ENCODE measurements at places on chromosomes 3 and 15.
A peak's percentile ranks its signal among the peaks of the same experiment; 100 is the strongest.

DNA sequence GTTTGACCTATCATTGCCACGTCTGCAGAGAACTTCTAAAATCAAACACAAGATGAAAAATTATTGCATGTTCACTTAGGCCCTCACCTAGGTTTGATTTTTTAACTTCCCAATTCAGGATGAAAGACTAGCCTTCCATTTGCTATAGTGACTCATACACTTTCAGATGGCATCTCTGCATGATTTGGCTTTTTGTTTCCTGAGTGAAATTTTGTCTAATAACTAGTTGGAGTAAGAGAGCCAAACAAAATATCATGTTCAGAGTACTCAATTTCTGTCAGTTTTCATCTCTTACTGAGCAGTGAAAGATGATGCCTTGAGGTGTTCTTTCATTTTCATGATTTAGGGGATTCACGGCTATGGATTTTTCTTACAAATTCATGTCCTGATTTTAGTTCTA lies 122.9 kb downstream of the NSUN3 start:
- DNase-seq, result no peak

- no peak for DNase-seq
Observed at GRCh38 chr3:120239644-120240043, 45.4 kb downstream of the GPR156 start.

DNA sequence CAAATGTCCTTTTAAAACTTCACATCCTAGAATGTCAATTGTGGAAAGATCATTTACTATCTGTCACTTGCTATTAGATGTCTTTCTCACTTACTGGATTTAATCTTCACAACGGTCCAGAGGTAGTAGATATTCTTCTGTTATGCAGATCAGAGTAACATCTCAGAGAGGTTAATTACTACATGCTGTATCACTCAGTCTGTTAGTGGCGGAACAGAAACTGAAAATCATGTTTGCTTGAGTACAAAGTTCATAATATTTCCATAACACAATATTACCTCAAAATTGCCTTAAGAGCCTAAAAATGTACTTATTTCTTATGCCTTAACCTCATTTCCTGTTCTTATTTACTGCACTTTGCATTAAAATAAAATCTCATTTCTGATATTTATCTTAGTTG lies 28.6 kb upstream of the GPR149 start:
- no peak for DNase-seq

DNA sequence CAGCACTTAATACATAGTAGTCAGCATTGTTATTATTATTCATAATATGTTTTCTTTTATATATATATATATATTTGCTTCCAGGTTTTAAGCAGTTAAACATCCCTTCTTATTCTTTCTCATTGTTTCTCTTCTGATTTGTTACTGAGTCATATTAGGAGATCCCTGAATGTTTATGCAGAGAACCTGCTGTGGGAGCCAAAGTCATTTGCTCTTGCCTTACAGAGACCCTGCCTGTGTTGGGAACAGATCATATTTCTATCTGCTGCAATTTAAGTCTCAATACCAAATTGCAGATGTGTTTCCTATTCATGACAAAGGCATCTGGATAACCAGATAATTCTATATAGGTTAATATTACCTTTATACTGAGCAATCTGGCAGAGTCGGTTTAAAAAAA lies 323.0 kb upstream of the UMPS start:
- DNase-seq, result no peak

GRCh38 chr3:185887066-185887465 lies 50.7 kb downstream of the TRA2B start:
- DNase-seq, result no peak

DNA sequence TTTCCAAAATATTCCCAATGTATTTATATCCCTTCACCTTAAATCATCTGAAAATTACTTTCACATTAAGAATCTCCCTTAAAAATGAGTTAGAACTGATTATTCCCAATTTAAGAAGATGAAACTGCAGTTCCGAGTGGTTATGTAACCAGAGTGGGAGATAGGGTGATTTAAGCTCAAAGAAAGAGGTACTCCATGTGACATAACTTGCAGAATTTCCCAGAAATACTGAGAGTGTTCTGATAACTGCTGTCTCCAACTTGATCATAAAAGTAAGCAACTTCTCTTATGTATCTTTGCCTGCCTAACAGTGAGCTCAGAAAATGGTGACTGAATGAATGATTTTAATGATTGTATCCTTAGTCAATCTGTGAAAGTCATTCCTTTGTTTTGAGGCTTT lies 32.3 kb downstream of the ARRDC4 start:
- DNase-seq, result no peak

GRCh38 chr3:65924762-65925161 lies 114.0 kb downstream of the MAGI1 start:
- no peak for DNase-seq

DNA sequence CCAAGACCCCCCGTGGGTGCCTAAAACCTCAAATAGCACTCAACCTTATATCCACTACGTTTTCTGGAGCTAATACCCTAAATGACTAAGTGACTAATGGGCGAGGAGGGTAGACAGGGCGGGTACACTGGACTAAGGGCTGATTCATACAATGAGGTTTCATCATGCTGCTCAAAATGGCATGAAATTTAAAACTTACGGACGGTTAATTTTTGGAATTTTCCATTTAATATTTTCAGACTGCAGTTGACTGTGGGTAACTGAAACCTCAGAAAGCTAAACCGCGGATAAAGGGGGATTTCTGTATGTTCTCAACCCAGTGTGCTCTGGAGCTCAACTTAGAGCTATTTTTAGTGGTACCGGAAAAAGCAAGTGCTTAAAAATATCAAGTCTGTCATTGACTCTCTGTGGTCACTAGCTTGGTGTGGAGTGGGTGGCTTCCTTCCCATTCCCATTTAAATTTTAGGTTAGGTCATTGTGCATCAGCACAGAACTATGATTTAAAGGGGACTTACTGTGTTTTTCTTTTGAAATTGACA lies 72.9 kb downstream of the LRRC28 start:
- DNase-seq, result peak; percentile 82

DNA sequence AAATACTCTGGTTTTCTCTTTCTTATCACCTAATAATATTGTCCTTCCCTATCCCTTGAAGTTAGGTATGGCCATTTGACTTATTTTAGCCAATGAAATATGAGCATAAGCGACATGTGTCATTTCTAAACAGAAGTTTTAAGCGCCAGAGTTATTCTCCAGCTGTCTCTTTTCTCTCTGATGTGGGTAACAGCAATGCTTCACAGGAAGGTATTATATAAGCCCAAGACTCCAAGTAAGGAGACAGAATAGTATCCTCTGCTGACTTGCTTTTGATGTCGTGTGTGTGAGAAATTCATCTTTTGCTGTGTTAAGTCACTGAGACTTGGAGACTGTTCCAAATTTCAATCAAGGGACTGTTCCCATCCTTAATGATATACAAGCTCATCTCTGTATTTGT lies 224.6 kb upstream of the NECTIN3 start:
- DNase-seq, result no peak

- DNase-seq, result no peak
Observed at GRCh38 chr3:37594873-37595783, 266.6 kb upstream of the CTDSPL start.

- DNase-seq, result no peak
Observed at GRCh38 chr3:30455840-30456239, 150.6 kb upstream of the TGFBR2 start.

DNA sequence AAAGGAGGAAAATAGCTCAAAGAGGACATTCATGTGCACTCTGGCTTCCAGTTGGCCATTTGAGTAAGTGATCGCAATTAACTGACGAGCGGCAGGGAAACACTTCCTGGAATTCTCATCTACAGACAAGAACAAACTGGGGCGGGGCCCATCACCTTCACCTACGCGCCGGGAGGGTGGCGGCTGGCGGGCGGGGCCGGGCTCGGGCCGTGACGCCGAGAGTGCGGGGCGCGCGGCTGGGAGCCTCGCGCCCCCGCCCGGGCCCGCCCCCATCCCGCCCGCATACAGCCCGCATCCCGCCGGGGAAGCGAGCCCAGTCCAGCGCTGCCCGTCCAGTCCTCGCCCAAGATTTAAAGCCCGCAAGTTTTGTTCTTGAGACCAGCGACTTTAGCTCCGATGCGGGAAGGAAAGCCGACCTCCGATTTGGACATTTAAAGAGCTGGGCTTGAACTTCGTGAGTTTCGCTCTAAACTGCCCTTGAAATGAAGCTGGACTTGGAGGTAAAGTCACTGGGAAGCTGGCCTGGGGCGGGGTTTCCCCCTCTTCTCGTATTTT lies at the start of gene B3GNT5:
TSS of gene B3GNT5 (plus strand) at position 281 of the 555 bp plus-strand sequence. CDS start 16,546 bp downstream, outside the sequence.
- DNase-seq, result no peak

DNA sequence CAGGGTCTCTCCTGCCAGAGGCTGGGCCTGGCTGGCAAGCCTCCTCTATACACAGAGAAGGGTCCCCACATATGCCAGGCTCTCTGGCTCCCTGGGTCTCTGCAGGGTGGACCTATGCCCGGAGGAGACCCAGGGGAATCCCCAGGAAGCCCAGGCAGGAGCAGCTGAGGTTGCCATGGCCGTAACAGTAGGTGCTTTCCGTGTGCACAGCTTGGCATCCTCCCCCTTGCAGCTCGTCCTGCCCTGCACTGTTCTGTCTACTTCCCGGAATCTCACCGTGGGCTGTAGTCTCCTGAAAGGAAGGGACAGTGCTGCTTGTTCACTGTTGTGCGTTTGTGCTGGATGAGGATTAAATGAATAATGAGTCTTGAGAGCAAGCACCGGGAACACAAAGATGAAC lies 47.8 kb downstream of the DAPK2 start:
- no peak for DNase-seq

- DNase-seq, result no peak
Observed at GRCh38 chr3:81888914-81889557, 127.6 kb upstream of the GBE1 start.

DNA sequence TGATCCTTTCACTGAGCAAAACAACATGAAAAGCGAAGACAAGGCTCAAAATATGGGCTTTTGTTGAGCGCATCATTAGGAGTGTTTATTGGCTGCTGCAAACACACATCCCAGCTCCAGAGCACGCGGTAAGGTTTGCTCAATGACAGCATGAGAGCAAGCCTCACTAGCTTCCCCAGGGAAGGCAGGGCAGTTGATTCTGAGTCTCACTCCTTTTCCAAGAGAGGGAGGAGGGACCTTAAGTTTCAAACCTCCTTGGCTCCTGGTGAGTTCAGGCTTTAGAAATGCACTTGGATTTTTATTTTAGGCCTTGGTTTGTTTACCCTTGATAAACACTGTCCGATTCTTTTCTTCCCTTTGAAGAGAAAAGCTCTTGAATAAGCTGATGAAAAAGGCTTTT lies 69.1 kb upstream of the CACNA2D3 start:
- DNase-seq, result no peak

GRCh38 chr3:61524933-61525332 lies 36.4 kb upstream of the PTPRG start:
- no peak for DNase-seq

Data from kidney epithelial cell (primary cell).